ENCODE measurements at places on chromosomes 11 and 22.

DNA sequence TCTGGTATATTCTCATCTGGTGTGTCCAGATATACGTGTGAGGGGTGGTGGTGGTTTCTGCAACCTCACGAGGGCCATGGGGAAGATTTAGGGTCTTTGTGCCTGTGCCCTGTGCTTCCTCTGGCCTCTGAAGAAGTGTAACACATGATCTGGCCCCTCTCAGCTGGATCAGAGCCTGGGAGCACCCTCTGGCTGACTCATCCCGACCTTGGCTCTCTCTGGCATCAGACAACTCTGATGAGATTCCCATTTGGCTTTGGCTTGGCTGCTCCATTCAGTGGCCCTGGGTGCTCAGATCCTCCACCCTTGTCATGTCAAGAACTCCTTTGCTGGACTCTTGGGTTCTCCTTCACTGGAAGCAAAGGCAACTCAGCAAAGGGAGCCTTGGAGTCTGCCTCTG, 45.2 kb downstream of the RASSF10 start:
- no peak for DNase-seq

GRCh38 chr11:131198161-131199014, 172.0 kb upstream of the NTM start:
- no peak for DNase-seq

DNA sequence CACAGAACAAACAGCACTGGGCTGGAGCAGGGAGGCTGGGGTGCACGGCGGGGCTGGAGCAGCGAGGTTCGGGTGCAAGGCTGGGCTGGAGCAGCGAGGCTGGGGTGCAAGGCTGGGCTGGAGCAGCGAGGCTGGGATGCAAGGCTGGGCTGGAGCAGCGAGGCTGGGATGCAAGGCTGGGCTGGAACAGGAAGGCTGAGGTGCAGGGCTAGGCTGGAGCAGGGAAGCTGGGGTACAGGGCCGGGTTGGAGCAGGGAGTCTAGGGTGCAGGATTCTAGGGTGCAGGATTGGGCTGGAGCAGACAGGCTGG, 198.5 kb downstream of the BRD1 start:
- DNase-seq, result no peak

- DNase-seq, result no peak
These were observed 20.3 kb downstream of the DERL3 start for GRCh38 chr22:23818541-23818940.

GRCh38 chr11:72864702-72865655, 50.8 kb downstream of the ATG16L2 start:
- DNase-seq, result no peak

DNA sequence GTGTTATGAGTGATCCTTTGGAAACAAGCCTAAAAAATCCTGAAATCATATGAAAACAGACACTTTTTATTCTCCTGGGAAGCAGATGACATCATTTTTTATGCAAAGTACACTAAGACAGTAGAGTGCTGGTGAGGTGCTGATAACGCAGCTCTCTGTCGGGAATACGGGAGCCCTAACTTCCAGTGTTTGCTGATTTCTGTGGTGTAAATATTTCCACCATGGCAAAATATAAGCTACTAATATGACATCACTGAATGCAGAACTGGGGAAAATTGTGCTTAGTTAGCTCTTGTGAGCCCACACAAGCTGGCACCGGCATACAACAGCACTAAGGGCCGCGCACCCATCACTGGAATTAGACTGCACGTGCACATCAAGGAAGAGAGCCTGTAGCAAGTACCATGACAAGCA, 82.6 kb downstream of the FAM76B start:
- no peak for DNase-seq

- no peak for DNase-seq
These were observed 5.1 kb downstream of the POU2AF3 start for GRCh38 chr11:111303461-111303860.

DNA sequence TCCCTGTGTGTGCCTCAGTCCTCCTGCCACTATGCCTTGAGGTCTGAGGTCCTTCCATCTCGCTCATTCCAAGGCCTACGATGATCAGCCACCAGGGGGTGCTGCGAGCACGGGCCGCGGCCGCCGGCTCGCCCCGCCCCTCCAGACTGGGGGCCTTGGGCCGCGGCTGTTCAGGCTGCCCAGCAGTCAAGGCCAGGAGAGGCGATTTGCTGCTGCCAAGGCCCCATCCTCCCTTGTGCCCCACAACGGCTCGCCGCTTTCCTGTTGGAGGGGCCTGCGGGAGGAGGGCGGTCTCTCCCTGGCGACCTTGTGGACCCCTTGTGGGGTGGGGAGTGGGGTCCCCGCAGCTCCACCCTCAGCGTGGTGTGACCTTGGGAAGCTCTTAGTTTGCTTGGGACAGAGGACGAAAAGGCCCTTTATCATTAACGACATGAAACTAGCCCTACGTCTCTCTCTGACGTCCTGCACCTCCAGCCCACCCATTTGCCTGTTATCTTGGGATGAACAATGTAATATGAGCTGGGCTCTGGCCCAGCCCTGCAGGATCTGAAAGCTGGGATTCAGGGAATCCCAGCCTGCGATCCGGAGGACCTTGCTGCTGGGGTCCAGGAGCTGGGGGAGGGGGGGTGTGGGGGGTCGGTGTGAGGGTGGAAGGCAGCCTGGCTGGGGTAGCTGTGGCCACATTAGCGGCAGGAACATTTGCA, 5.3 kb upstream of the GALR3 start:
- DNase-seq, result peak; percentile 70

DNA sequence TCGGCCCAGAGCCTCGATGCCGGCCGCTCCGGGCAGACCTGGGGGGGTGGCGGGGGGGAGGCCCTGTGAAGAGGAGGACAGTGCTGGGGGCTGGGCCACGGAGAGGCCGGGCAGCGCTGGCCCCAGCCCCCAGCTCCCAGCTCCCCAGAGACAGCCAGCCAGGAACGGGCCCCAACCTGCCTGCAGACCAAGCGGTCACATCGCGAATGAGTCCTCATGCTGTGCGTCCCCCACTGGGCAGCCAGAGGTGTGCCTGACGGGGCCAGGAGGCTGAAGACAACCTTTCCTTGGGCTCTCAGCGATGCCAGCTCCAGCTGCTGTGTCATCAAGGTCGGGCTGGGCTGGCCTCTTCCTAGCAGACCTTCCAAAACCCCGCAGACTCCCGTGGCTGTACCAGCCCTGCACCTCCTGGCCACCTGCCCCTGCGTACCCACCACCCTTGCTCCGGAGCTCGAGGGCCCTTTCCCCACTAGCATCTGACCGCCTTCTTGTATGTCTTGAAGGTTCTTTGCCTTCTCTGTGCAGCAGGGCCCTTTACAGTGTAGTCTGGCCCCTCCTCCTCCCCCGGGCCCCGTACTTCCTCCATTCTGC, 88.4 kb downstream of the CDKN1C start:
- no peak for DNase-seq

DNA sequence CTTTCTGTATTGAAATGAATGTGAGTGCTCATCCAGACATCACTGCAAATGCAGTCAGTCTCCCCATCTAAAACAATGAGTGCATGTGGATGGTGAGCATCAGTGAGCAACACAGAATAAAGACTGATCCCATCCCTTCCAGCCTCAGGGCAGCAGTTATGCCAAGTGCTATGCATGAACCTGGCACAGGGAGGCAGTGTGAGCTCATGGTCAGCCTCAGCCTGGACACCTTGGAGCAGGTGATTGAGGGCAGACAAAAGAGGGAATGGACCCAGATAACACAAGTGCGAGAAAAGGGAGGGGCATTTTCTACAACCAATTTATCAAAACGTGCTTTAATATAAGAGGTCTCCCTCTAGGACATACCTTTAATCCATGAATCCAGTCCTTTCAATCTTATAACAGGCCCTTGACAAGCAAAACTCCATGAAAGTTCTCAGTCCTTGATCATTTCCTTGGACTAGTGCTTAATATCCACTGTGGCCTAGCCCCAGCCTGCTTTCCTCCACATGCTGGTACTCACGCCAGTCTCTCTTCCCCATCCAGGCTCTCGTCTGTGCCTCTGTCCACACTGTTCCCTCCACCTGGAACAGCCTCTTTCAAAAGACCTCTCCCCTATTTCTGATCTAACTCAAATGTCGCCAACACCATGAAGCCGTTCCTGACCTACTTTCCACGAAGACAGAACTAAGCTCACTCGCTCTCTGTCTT, 50.5 kb upstream of the LRRC55 start:
- no peak for DNase-seq

DNA sequence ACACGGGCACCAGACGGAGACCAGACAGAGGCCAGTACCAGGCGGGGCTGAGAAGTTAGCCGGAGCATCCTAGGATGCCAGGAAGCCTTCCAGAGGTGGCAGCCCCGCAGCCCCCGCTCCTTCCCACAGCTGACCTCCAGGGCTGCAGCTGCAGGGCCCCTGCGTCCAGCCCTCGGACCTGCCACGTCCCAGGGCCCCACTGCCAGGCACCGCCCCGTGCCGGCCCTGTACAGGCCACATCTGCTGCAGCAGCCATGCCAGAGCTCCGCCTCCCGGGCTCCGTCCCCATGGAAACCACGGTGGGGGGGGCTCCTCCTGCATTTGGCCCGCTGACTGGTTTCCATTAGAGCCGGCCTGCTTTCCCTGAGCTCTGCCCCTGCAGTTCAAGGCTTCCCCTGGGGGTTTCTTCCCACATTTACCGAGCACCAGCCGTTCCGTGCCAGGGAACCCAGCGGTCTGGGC, 62.5 kb upstream of the PPARA start:
- DNase-seq, result no peak

- peak; percentile 6 for DNase-seq
These were observed 11.0 kb upstream of the PLAAT2 start for GRCh38 chr11:63573881-63574855.

DNA sequence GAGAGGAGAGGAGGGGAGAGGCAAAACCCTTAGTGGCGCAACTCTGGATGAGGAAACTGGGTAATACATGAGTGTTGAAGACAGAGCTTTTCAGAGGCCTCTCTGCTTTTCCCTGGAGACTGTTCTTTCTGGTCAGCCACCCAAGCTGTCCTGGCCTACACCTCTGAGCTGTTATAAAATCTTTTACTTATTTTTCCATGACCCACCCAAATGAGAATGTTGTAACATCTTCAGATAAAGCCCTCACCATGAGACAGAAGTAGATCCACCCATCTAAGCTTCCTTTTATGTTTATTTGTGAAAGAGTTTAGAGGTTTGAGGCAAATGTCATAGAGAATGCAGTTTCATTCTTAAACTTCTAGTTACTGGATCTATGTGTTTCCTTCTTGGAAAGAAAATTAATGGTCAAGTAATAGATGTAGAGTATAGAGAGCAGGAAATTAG, 20.3 kb upstream of the APLP2 start:
- no peak for DNase-seq

GRCh38 chr11:99199341-99199740, 178.6 kb downstream of the CNTN5 start:
- no peak for DNase-seq

- no peak for DNase-seq
These were observed 183.5 kb downstream of the CWF19L2 start for GRCh38 chr11:107274138-107274537.

GRCh38 chr11:18972336-18972735, 33.1 kb upstream of the MRGPRX1 start:
- no peak for DNase-seq

DNA sequence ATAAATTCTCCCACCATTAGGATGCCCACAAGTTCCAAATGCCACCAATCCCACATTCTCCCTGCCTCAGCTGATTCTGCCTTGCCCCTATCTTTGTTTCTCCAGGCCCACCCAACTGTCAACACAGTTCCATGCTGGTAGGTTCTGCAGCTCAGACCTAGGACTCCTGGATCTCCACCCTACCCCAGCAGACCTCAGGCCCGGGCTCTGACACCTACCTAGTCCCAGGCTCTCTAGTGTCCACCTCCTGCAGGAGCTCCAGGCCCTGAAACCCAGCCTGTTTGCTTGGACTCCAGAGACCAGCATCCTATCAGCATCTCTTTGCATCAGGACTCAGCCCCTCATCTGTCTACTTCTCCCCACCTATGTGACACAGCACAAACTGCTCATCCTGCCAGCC, 86.5 kb downstream of the PDE2A start:
- DNase-seq, result no peak

DNA sequence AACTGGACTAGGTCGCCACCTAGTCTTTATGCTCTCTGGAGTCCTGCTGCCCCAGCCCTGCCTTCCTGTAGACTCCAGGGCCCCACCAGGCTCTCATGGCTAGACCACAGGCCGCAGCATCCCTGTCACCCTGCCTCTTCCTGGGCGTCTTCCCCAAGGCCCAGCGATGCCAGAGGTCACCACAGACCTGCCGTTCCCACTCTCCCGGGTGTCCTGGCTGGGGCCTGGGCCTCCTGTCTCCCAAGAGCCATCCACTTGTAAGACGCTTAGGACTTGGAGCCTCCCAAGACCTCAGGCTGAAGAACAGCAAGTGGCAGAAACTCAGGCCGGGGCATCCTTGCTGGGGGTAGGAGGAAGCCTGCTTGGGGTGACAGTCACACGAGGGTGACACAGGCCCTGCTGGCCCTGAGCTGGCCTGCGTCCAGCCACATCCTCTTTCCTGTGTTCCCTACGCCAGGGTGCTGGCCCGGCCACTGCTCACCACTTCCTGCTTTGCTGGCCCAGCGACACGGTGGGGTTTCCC, 2.0 kb upstream of the TCIRG1 start:
- no peak for DNase-seq

DNA sequence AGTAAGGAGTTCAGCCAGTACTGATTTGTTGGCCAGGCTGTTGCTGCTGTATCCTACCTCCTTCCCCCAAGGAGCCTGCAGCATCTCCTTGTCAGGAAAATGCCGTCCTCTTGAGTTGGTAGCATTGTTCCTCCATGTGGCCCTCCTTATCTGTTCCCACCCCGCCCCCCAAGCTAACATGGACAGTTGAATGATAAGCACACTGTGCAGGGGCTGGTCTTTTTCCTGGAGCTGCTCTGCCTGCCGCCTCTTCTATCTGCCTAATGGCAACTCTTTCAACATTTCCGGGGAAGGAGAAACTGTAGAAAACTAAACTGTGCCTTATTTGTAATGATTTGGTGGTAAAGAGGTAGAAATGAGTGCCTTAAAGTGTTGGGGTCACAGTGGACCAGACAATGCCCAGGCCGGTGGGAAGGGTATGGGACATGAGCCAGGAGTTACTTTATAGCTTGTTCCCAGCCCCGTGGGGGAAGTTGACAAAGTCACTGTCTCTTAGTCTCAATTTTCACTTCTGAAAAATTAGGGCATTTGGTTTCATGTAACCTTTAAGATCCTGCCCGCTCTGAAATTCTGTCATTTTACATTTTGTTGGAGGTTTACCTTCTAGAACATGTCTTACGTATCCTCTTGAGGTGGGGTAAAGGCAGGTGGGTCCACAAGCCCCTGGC, 4.5 kb downstream of the FAM118A start:
- DNase-seq, result no peak

DNA sequence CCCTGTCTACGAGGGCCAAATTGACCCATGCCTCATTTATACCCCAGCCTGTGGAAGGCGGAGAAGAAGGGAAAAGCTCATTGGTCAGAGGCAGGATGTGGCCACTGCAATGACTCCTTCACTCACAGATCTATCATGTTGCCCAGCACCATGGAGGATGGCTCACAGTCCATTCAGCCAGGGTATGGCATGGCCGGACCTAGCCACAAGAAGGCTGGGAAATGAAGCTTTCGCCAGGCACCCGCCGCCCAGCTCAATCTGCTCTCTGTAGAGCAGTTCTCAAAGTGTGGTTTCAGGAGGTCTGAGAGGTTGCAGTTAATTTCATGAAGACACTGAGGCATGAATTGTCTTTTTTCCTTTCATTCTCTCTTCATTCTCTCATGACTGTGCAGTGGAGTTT, 40.6 kb upstream of the LINC01488 start:
- no peak for DNase-seq

- no peak for DNase-seq
These were observed 247.6 kb downstream of the CADM1 start for GRCh38 chr11:115256397-115257197.

All from stimulated activated naive CD4-positive, alpha-beta T cell treated with Interleukin-2 at 50 U/mL for 16 hours (primary cell).